SW 1271 (cell line): ENCODE measurements at places on chromosomes 4 and X.

DNA sequence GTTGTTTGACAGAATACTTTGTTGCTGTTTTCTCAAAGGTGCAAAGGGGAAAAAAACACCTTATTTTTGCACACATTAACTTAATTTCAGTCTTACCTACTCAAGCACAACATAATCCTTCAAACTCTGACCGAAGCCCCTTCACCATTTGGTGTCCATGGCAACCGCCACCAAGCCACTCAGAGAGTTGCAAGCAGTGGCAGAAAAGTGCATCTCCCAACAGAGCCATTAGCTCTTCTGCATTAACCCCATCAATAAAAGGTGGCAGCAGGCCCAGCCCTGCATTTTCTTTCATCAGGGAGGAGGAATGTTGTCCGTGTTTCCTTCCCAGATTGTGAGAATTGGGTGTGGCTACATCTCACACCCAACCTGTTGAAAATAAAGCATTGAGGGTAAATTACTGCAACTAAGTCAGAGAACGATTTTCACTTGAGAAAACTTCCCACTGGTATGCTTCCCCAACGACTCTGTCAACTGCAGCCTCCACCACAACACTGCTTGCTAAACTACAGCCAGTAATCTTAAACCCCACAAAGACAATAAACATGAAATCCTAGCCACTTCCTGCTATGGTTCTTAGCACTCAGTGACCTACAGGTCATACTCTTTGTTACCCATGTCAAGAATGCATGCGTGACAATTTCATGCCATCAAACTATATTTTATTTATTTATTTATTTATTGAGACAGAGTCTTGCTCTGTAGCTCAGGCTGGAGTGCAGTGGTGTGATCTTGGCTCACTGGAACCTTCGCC, 154.0 kb downstream of the GRIA3 start:
- no peak for DNase-seq

DNA sequence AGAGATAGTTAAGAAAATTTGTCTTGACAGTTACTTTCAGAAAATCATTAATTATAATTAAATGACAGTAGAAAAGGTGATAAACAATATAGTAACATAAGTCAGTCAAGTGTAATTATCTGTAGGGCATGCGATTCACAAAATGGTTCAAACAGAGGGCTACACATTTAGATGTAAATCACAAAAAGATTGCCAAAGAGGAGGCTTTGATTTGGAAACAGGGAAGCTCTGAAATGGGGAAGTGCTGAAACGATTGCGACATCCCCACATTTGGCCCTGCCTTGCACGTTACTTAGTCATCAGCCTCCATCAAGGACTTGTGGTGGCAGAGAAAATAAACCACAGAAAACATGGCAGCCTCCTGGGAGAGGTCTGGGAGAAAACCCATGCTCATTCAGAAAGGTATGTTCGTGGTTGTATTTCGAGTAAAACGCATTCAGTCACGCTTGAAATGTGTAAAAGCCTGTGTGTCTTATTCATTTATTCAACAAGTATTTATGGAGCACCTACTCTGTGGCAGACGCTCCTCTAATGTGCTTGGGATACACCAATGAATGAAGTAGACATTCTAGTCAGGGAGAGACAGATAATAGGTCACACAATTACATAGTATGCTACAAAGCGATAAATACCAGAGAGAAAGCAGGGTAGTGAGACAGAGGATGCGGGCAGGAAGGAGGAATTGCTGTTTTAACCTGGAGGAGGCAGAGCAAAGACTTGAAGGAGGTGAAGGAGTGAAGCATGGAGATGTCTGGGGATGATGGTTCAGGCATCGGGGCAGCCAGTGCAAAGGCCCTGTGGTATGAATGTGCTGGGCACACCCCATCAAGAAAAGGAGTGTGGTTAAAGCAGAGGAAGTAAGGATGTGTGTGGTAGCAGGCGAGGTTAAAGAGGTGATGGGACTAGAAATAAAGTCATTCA, 7.8 kb downstream of the RBM47 start:
- DNase-seq, result peak; percentile 5

- no peak for DNase-seq
These were observed 752 bp upstream of the FGF5 start for GRCh38 chr4:80265571-80266252.

DNA sequence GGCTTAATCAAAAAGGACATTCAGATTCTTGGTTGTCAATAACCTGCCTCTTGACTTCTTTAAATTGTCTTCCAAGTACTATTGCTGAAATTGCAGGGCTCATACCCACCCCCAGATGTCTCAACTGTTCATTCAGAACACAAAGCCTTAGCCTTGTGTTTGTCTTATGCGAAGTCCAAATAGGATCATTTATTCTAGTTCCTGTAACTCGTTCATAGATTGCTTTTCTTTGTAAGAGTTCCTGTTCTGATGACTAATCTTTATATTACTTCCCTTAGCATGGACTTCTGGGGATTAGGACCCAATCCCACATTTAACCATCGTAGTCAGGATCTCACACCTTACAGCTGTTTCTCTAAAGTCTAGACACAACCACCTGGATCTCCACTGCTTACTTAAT, 226.0 kb downstream of the VEGFC start:
- DNase-seq, result no peak

- DNase-seq, result no peak
These were observed 57.5 kb downstream of the HADH start for GRCh38 chr4:108047199-108047598.

- DNase-seq, result peak; percentile 8
These were observed 1.7 kb downstream of the PHF8 start for GRCh38 chrX:54042609-54043021.

DNA sequence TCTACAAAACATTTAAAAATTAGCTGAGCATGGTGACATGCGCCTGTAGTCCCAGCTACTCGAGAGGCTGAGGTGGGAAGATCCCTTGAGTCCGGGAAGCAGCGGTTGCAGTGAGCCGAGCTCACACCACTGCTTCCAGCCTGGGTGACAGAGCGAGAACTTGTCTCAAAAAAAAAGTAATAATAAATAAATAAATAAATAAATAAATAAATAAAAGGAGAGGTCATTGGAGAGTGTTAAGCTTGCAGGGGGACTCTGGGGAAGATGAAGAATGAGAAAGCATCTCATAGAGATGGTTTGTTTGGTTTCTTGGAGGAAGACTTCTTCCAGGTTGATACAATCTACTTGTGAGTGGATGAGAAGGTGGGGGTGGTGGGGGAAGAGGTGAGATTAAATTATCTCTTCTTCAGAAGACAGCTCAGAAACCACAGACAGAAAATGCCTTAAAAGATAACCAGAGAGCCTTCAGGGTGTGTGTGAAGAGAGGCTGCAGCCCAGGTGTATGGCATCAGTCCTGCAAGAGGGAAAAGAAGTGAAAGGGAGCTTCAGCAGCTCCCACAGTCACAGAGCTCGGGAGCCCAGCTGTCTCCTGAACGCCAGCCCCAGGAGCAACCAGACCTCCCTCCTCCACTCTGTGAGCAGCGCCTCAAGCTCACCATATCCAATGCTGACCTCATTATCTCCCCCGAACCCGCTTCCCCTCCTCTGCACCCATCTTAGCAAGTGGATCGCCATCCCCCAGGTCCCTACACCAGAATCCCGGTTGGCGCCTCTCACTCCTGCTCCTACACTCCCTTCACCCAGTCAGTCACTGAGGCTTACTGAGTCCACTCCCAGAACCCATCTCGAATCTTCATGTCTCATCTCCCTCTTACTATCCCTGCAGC, 48.2 kb downstream of the RBM47 start:
- no peak for DNase-seq

GRCh38 chr4:26055855-26056254, 141.8 kb downstream of the SMIM20 start:
- no peak for DNase-seq

DNA sequence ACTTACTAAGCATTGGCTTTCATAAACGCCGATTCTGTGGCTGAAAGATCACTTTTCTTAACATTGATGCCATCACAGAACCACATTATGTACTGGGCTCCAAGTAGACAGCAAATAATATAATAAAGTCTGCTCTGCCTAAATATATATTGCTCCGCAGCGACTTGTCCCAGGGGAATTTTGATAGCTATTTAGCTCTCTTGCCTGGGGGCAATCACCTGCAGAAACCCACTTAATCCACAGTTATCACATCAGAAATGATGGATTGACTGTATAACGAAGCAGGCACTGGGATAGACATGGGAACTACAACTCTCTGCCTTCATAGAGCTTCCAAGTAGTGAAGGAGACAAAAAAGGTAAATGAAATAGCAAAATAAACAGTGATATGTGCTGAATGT, 48.0 kb upstream of the MYOZ2 start:
- DNase-seq, result no peak

- DNase-seq, result no peak
These were observed 4.3 kb downstream of the PGRMC1 start for GRCh38 chrX:119240356-119240755.

DNA sequence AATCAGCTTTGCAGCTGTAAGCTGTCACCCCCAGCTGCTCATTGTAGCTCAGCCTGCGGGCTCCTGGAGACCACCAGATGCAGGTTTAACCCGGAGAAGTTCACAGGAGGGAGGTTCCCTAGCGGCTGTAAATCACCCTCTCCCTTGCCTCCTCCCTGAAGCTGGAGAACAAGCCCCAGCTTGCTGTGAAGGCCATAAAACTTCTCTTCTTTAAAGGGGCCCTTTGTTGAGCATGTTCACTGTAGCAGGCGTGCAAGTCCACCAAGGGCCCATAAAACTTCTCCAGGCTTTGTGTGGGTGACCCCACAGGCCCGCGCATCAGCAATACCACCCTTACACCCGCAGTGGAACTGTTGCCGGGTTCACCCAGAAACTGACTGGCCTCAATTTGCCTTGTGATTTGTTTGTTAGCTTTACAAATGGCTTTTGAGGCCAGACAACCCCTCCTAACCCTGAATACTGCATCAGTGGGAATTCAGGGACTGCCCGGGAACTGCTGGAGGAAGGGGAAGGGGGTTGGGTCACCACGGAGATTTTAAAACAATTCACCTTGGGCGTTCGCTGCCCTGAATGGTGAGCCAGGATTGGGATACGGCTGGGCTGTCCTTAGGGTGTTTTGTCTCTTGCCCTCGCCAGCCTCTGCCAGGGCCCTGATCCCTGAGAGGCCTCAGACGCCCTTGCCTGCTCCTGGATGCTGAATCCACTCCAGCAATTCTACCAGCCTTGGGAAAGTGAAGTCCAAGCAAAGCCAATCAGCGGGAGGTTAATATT, 49.5 kb upstream of the ATP6AP2 start:
- DNase-seq, result no peak

DNA sequence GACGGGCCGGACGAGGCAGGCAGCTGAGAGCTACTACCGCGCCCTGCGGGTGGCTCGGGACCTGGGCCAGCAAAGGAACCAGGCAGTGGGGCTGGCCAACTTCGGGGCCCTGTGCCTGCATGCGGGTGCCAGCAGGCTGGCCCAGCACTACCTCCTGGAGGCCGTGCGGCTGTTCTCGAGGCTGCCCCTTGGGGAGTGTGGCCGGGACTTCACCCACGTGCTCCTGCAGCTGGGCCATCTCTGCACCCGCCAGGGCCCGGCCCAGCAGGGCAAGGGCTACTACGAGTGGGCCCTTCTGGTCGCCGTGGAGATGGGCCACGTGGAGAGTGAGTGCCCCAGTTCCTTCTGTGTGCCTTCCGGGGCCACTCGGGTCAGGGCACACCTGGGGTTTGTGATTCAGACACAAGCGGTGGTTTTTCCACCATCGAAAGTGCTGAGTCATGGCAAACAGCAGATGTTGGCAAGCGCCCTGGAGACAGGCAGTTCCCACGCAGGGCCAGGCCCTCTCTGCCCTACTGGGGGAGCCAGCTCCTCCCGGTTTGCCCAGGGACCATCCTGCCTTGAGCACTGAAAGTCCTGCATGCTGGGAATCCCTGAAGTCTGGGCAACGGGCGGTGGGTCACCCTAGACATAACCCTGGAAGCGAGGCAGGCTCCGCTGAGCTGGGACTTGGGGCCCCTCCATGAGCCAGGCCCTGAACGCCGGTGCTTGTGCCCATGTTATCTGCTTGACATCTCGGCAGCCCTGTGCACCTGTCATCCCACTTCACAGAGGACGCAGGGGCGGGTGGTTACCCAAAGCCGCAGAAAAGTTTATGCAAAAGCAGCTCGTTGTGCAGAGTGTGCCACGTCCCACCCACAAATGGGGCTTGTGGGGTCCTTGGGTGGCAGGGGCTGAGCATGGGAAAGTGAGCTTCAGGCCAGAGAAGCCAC, 29.5 kb downstream of the SH3TC1 start:
- DNase-seq, result no peak

- DNase-seq, result no peak
These were observed 6.4 kb upstream of the PHEX start for GRCh38 chrX:22025751-22026150.

DNA sequence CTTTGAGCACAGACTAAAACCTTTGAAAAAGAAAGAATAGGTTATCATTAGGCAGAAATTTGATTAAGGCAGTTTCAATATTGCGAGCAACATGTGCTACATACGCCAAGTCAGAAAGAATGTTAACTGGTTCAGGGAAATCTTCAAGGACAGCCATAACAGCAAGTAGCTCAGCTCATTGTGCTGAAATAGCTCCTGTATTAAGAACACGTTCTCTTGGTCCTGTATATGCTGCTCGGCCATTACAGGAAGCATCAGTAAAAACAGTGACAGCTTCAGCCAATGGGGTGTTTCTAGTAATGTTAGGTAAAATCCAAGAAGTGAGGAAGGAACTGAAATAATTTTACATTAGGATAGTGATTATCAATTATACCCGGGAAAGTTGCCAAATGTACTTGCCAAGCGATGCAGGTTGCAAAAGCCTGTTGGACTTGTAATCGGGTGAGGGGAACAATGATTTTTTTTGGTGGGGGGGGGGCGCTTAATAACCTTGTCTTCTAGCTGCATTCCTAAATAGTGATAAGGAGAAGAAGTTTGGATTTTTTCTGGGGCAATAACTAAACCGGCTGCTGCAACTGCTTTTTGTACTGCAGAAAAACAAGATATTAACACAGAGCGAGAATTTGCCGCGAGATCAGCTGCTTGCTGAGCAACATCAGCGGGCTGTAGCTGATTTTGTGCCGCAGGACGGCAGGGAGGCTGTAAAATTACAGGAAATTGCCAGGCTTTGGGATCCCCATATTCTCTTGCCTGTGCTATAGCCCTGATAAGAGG, 49.4 kb upstream of the RASSF6 start:
- DNase-seq, result no peak

DNA sequence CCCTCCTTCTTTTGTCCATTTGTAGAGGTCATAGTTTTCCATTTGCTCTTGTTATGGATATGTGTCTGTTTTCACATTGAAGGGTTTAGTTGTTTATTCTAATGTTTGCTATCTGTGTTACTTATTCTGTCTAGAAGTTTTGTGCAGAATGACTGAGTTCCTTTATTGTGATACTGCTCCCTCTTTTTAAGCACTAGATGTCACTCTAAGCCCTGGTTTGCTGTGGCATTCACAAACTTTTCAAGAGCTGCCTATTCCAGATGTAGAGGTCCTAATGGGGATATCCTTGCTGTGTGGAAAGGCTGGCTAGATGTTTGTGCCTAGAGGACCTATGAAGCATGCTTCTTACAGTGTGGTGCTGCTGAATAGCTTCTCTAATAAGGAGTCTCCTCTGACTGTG, 338.6 kb downstream of the SPIN4 start:
- DNase-seq, result peak; percentile 0

DNA sequence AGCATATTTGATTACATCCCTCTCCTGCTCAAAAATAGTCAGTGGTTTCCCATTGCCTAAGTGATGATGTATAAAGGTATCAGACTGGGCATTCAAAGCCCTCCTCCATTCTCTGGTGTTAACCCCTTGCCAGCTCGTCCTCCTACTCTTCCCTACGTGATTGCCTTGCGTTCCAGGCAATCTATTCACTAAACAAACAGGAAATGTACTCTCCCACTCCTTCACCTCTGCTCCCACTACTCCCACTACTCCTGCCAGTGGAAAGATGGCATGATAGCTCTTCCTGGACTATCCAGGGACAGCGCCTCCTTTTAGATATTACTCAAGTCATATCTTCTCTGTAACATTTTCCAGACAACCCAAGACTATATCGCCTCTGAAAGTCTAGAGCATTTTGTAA, 5.8 kb downstream of the DGAT2L6 start:
- no peak for DNase-seq
